ENCODE measurements at places on chromosomes 6 and 20.

- DNase-seq = no peak
Measured at GRCh38 chr6:98843271-98844243, 9.2 kb downstream of the POU3F2 start.

GRCh38 chr20:50244352-50245149 is 53.9 kb downstream of the CEBPB start:
- DNase-seq = no peak

DNA sequence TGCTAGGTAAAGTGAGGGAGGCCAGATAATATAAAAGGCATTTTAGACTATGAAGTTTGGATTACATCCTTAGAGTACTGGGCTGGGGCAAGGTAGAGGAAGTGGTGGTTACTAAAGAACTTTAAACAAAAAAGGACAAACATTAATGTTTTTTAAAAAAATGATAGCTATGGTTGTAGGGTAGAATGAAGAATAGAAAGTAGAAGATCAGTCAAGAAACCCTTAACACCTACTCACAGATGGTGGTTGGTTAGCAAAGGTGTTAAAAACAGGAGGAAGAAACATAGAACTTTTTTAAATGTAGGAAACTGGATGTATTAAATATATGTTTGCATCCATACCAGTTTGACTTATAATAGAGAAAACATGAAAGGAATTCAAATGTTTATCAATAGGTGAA is 80.7 kb upstream of the ELOVL5 start:
- DNase-seq = no peak

GRCh38 chr20:44400970-44401769 is 45.7 kb downstream of the HNF4A start:
- no peak for DNase-seq

- no peak for DNase-seq
Measured at GRCh38 chr6:138246650-138247440, 28.6 kb upstream of the PBOV1 start.

- DNase-seq = no peak
Measured at GRCh38 chr20:38091441-38092216, 58.1 kb downstream of the RPRD1B start.

GRCh38 chr20:4247898-4248858 is 232.8 kb upstream of the RNF24 start:
- peak; percentile 19 for DNase-seq

DNA sequence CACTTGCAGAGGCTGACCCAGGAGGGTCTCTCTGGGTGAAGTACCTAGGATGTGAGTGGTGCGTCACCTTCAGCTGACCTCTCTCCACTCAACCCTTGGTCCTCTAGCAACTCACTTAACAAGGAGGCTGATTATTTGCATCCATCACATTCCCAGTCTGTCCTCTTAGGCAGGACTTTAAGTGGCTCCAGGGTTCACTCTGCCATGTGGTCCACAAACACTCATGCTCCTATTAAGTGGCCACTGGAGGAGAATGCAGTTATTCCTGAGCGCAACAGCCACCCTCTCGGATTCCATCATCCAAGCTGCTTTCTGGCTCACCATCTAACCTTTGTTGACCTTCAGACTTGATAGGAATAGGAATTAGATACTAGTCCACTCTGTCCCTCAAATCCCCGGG is 61.1 kb upstream of the SCAF8 start:
- DNase-seq = no peak

DNA sequence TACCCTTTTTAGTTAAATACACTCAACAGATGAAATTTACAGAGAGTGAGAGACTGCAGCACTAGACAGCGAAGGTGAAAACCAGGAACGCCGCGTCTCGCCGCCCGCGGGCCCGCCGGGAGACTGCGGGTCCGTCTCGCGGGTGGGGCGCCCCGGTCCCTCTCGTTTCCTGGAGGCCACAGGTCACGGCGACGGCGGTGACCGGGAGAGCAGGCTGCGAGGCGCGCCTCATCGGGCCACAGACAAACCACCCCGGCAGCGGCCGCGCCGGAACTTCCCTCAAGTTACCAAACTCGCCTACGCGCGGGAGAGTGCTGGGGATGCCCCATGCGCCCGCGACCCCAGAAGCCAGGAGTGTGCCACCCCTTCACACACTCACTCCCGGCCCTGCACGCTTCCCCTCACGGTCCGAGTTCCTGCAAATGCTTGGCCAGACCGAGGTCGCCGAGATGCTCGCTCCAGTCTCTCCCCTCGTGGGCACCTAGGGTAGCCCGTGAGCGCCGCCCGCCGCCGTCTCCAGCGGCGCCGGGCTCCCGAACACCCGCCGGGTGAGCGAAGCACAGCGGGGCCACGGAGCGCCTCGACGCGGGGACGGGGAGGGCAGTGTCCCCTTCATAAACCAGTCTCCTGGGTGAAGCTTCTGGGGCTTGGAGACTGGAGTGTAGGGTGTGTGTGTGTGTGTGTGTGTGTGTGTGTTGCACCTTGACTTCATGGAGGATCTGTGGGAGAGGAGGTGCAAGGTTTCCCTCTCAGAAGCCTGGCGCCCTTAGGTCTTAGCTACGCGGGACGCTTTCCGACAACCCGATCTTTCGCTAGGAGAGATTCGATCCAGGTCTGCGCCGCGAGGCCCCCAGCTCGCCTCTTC is 1.4 kb downstream of the BACH2 start:
- peak; percentile 57 for DNase-seq

GRCh38 chr6:16056263-16056870 is 72.5 kb upstream of the MYLIP start:
- DNase-seq = no peak

DNA sequence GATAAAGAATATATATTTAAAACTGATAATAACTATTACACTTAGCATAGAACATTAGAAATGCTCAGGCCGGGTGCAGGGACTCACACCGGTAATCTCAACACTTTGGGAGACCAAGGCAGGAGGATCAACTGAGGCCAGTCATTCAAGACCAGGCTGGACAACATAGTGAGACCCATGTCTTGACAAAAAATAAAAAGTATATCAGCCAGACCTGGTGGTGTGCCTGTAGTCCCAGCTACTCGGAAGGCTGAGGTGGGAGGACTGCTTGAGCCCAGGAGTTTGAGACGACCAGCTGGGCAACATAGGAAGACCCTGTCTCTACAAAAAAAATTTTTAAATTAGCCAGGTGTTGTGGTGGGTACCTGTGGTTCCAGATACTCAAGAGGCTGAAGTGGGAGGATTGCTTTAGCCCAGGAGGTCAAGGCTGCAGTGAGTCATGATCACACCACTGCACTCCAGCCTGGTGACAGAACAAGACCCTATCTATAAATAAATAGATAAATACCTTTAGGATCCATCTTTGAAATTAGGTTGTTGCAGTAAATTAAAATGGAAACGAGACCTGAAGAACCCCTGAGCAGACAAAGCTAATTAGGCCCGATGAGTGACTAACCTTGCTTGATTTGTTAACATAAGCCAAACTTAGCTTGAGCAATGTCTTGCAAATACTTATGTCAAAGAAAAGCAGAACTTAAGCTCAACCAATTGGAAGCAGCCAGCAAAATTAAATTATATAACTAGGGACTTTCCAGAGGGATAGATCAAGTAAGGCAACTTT is 75.8 kb upstream of the E2F3 start:
- DNase-seq = no peak

- no peak for DNase-seq
Measured at GRCh38 chr6:10140824-10141223, 274.1 kb downstream of the TFAP2A start.

DNA sequence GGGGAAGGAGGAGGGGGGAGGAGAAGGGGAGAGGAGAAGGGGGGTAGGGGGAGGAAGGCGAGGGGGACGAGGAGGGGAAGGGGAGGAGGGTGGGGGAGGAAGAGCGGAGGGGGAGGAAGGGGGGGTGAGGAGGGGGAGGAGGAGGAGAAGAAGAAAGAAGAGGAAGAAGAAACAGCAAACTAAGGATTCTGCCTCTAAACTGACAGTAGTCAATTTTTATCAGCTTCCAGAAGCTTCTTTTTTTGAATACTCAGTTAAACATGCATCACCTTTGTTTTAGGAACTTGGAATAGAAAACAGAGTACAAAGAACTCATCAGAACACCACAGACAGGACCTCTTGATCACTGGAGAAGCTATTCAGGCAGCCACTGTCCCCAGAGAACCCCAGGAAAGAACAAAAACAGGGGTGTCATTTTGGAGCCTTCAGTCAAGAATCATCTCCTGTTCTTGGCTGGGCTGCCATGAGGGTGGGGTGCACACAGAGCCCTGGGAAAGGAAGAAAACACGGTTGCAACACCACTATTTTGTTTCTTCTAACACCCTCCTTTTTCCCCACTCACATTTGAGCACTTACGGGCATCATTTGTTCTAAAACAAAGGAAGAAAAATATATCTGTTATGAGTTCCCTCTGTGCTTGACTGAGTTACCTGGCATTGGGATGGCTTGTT is 67.4 kb downstream of the TMEM170B start:
- no peak for DNase-seq

DNA sequence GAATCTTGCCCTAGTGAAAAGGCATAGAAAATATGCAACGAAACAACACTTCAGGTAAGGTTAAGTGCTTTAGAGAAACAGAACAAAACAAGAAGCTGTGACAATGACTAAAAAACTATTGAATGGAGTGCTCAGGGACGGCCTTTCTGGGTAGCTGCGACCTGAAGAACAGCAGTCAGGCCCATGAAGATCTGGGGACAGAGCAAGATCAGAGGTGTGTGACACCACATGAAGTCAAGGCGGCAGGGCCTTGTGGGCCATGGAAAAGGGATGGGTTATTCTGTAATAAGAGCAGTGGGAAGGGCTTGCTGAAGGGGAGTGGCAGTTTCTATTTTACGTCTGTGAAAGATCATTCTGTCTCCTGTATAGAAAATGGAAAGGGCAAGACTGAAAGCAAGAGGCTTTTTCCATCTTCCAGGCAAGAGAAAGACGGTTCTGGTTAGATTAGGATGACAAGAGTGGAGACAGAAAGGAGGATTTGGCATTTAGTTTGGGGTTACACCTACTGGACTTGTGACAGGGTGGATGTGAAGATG is 5.1 kb downstream of the UBE2V1 start:
- no peak for DNase-seq
